Activated CD4-positive, CD25-positive, alpha-beta regulatory T cell treated with anti-CD3 and anti-CD28 coated beads, Interleukin-2, amount 50 U/mL, for 72 hours (primary cell): ENCODE measurements at places on chromosomes 6 and 20.

DNA sequence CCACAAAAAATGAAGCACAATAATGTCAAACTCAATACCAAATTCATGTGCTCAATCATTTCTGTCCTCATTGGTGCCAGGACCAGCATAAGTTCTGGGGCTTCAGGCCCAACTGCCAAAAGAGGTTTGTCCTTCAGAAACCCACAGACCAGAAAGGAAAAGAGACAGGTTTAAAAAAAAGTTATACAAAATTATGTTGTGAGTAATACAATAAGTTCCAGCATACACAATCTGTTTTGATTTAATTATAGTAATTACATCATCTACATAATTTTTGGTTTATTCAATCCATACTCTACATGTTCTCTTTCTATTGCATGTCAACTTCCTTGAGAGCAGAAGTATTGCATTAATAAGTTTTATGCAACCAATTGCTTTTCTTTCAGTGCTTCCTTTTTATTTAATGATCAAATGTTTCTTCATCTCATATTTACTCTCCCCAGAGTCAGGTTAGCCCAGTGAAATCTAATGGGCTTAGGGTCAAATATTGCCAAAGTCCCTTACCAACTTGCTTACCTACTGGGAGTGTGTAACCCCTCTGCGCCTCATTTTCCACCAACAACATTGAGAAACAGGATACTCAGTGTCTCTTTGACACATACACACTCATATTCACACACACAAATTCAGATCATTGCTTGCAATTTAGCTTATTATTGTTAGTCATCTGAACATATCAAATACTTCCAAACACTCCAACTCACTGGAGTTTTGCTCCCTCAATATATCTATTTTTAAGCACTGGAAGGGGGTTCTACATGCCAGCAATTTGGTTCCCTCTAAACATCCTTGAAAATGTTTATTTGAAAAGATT lies 424.4 kb upstream of the MARCKS start:
- DNase-seq: no peak

DNA sequence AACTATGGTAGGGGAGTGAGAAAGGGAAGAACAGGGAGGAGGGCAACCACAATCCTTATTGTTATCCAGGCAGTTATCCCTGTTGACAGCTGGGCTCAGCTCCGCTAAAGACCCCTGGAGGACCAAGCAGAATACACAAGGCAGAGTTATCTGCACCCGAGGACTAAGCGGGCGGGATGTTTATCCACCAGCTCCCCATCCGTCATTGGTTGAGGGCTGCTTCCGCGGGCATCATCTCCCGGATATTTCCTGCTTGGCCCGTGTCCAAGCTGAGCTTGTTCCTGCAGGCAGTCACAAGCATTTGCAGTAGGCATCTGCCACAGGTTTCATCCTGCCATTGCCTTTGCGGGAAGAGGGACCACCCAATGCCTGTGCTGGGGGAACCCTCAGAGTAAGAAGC lies 102.1 kb downstream of the DLGAP4 start:
- no peak for DNase-seq

DNA sequence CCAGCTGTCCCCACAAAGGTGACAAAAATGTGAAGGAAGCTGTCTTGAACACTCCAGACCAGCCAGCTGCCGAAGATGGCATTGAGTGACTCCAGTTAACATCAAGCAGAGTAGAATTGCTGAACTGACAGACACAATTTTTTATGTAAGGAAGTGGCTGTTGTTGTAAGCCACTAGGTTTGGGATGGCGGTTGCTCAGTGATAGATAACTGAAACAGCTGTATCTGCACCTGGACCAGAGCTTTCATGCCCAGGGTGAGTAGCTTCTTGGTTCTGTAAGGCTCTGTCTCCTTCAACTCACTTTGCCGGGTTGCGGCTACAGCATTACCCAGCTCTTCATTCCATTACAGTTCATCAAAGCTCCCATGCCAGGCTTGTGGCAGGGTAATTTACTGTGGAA lies 49.7 kb upstream of the DDR1 start:
- no peak for DNase-seq

- no peak for DNase-seq
Observed at GRCh38 chr6:11994875-11995461, 17.1 kb upstream of the HIVEP1 start.

DNA sequence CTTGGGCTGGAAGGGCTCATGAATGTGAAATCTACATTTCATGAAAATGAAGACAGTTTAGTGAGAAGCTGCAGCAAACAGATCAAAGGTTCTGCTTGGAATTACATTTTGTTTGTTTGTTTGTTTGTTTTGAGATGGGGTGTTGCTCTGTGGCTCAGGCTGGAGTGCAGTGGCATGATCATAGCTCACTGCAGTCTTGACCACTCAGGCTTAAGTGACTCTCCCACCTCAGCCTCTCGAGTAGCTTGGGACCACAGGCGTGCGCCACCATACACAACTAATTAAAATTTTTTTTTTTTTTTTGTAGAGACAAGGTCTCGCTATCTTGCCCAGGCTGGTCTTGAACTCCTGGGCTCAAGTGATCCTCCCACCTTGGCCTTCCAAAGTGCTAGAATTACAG lies 5.8 kb downstream of the DSP start:
- DNase-seq: no peak

- no peak for DNase-seq
Observed at GRCh38 chr6:122363769-122364483, 35.5 kb upstream of the HSF2 start.

DNA sequence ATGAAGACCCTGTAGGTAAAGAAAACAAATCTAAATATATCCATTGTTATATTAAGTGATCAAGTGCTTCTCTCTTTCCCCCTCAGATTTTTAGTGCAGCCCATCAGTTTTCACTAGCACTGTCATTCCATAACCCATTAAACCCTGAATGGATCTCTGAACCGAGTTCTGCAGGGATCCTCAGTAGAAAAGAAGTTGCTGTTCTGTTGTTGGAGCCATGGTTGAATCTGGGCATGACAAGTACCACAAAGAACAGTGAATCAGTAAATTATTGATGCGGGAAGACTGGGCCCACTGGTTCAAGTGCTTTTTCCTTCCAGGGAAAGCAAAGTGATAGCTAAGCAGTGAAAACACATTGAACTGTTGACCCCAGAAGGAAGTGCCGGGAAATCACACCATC lies 60.4 kb downstream of the LAMP5 start:
- DNase-seq: no peak

DNA sequence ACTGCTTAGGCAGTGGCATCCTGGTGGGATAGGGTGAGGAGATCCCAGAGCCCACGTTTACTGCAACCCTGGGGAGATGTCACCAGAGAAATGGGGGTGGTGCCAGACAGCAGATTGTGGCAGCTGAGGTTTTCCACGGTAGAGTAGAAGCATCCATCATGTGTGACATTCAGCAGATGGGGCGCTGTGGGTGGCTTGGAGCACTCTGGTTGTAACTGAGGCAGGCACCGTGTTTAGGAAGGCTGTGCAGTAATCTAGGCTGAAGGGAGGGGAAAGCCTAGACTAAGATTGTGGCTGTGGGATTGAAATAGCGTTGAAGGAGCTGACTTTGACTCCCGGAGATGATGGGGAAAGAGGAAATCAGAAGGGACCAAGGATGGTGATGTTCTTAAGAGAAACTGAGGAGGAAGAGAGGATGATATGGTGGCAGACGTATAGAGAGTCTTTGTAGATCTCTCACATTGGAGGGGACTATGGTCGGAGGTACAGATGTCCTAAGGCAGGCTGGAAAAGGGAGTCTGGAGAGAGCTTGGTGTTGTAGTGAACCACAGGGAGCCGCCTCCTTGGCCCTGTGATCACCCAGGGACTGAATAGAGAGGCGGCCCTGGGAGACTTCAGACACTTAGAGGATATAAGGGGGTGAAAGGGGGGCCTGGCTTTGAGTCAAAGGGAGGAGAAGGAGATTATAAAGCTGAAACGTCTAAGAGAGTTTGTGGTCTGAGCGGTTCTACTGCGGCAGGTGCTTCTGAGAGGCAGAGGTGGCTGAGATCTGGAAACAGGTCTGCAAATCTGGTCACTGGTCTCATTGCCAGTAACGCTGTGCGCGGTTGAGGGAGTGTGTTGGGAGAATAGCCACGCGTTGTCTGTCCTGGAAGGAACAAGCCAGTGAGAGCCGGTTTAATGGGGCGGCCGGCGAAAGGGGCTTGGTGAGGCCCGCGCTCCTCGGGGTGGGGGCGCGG lies 792 bp upstream of the MICA start:
- no peak for DNase-seq

DNA sequence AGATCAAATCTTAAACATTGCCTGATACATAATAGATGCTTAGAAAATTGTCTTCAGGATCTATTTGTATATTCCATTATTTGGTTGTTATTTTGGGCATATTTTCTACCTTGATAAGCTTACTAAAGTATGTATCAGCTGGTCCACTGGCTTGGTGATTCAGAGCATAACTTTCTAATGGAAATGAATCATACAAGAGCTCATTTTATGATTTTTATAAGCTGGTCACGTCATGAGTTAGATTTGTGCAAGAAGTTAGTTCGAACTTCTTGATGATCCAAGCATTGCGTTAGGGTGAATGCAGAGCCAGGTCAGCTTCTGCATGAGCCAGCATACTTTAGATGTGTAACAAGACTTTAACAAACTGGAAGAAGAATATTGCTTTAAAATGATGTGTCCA lies 144.5 kb upstream of the FLRT3 start:
- DNase-seq: no peak

GRCh38 chr6:47476781-47477496 lies 650 bp upstream of the CD2AP start:
- no peak for DNase-seq
